Chondrocyte (in vitro differentiated cells): ENCODE measurements at places on chromosomes 7 and 10.

- DNase-seq, result no peak
These were observed 1.8 kb downstream of the SEMA3C start for GRCh38 chr7:80916770-80917741.

GRCh38 chr10:130074639-130075038 is 36.0 kb downstream of the C10orf143 start:
- no peak for DNase-seq

- DNase-seq, result no peak
These were observed 5.3 kb upstream of the C1GALT1 start for GRCh38 chr7:7177044-7177517.

DNA sequence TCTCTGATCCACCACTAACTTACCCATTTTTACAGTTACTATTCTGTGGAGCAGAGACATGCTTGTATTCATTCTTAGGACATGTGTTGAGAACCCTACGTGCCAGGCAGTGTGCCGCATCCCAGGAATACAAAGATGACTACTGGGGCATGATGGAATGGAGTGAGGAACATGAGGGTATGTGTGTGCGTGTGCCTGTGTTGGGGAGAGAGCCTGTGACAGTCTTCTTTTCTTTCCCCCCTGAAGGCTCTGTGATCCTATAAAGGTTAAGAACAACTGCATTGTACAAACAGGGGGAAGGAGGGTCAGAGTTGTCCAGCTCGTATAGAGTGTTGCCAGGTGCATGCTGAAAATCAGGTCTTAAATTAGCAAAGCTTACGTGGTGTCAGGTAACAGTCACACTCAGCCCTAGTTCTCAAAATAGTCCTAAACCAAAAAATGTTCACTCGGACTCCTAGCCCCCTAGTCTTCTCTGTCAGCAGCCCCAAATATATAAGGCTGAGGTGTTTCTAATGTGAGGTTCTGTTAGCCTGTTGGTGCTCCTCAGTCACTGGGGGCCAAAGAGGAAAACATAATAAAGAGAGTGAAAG is 161.9 kb downstream of the CELF2 start:
- no peak for DNase-seq

DNA sequence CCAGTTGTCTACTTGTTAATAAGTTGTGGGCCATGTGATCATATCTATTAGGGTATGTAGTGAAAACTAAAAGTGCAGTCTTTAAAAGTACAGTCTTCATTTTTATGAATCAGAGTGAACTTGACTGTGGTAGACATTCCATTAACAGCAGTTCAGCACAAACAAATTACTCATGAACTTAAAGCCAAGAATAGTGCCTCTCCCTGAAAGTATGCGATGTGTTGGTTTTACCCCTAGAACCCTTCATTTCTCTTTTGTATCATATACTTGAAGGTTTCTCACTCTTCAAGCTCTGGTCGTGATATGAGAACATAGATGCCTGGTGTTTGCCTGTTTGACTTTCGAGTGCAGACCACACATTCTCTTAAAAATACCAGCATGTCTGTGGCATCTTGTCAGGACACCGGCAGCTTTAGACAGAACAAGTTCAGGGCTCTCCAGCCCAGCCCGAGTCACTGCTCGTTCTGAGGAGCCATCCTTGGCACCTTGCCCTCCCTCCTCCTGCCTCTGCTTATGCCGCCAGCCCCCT is 159.3 kb downstream of the LCOR start:
- no peak for DNase-seq

DNA sequence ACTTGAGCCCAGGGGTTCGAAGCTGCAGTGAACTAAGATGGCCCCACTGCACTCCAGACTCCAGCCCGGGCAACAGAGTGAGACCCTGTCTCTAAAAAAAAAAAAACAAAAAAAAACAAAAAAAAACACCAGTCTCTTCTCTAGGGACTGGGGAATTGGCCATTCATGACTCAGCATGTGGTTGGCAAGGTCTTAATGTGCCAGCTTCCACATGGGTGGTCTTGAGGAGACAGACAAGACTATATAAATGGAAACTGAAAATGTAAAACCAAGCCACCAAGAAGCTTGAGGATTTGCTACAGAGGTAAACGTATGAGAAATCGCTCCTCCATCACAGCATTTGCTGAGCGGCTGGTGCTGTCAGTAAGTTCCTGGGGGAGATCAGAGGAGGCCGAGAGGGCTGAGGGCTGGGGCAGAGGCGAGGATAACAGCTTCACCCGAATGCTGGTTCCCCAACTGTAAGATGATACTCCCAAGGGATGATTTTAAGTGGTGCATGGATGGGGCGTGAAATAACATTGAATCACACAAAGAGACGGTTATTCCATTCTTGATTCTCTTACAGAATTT is 128.7 kb downstream of the C10orf105 start:
- no peak for DNase-seq

GRCh38 chr10:49556723-49557122 is 17.8 kb upstream of the ERCC6 start:
- no peak for DNase-seq

GRCh38 chr7:80150611-80151273 is 16.1 kb downstream of the GNAI1 start:
- no peak for DNase-seq

- no peak for DNase-seq
These were observed 434.2 kb downstream of the LRMDA start for GRCh38 chr10:75865413-75866299.

- no peak for DNase-seq
These were observed 587.0 kb downstream of the PARD3 start for GRCh38 chr10:34228066-34228465.

- no peak for DNase-seq
These were observed 498.1 kb downstream of the MAGI2 start for GRCh38 chr7:78955329-78955728.

DNA sequence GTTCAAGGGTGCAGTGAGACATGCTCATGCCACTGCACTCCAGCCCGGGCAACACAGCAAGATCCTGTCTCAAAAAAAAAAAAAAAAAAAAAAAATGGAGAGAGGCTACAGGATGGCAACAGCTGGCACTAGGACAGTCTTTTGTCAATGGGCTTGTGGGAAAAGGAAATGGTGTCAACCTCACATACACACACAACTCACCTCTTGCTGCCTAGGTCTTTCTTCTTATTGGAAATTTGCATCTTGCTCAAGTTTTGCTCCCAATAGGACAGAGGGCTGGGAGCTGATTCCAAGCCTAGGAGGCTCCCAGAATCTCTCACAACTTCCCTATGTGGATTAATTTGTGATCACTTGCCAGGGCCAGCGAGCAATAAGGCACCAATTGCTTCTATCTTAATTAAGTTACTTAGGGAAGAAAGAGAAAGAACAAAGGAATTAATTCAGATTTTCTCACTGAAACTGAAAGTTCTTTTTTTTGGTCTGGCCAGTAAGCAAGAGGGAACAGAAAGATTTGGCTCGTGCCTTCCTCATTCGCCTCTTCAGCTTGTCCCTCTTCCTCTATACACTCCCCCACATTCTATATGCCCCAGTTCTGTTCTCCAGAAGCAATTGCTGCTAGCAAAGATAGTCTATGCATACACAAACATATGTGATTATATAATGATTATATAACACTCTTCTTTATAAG is 33.8 kb downstream of the MAP3K8 start:
- DNase-seq, result no peak

- DNase-seq, result no peak
These were observed 36.1 kb downstream of the KCTD7 start for GRCh38 chr7:66664590-66665293.

- no peak for DNase-seq
These were observed 163.1 kb downstream of the PRKCQ start for GRCh38 chr10:6416892-6417512.

DNA sequence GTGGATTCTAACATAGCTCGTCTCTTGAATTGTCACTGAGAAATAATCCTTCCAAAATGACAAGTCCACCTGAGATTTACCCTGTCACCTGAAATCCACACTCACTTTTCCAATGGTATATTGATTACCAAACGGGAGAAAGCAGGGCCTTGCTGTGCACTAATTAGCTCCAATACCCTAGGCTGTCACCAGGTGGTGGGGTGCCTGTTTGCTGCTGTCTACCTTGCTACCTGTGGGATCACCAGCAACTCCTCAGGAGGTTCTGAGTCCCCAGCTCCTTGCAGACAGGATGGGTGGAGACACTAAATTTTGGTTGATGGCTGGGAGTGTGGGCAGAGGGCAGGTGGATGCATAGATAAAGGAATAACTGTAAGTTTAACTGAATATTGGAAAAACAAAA is 237.2 kb upstream of the ZNF32 start:
- no peak for DNase-seq

GRCh38 chr10:131088619-131089018 is 222.9 kb downstream of the TCERG1L start:
- no peak for DNase-seq

DNA sequence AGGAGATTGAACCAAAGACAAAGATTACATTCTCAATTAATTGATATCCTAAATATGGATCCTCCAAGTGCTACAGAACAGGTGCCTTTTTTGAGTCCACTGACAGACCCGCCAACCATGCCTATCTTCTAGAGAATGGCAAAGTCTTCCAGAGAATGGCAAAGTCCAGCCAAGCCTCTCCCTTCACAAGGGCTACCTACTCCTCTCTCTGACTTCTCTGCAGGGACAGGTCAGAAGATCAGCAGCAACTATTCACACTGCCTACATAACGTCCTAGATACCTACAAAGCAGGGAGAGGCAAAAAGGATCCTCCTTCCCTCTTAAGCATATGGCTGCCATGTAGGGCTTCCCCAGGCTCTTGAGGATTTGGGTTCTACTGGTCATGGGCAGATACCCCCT is 12.4 kb downstream of the UBE2H start:
- no peak for DNase-seq

- no peak for DNase-seq
These were observed 151.5 kb downstream of the KIF20B start for GRCh38 chr10:89852872-89853271.

DNA sequence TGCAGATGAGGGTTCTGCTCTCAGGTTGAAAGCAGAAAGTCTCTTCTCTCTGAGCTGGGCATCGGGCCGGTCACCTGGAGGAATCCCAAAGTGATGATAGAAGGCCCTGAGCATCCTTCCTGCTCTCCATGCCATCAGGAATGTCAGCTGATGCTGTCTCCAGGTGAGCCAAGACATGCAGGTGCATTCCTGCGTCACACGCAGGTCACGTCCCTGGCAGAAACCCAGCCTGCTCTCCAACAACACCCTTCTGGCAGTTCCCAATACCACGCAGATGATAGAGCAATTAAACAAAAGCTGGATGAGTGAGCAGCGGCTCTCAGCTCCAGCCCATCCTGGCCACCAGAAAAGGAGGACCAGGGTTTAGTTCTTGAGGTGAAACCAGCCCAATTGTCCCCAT is 6.9 kb upstream of the WIPI2 start:
- peak; percentile 50 for DNase-seq

DNA sequence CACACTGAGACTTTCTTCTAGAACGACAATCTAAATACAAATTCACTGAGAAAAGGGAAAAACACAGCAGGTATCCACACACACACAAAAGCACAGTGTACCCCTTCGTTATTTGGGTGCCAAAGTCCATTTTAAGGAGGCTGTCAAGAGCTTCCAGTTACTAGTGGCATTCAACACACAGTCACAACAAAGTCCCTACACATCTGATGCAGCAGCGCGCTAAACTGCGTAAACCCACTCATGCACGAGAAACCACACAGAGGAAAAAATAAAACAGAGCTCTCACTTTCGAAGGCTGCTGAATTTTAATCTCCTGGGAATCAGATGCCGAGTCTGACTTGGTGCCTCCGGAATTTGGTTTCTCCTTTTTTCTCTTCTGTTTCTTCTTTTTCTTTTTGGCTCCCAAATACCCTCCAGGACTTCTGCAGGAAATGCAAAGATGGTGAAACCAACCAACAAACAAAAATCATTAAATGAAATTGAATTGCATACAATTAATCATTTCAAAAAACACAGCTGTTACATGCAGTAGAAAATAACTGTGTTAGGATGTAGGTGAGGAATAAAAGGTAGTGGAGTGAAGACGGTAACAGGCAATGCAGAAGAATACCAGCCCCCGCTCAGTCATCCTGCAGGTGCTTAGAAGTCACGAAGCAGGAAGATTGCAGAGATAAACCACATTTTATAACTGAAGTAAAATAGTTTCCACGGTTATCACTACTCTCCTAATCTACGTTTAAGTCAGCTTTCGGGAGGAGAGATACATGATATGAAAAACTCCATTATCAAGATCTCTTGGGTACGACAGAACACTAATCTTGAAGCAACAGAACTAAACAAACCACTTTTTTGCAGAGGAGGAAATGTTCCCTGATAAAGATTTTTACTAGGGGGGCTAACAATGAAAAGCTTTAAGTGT is 27.1 kb downstream of the NMT2 start:
- no peak for DNase-seq

DNA sequence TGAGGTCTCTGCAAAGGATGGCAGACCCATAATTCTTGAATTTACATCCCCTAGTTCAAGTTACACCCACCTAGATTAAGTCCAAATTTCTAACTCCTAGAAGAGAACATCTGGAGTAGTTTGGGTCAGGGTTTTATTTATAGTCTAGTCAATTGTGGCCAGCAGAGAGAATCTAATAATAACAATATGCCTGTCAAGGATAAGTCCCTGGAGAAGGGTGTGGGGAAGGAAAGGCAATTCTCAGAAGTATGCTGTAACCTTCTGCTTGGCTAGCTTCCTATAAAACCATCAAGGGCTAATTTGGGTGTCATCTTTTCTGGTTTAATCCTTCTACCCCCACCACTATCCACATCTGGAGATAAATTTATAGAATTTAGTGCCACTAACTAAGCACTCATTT is 52.8 kb upstream of the SEMA3E start:
- DNase-seq, result no peak

GRCh38 chr7:24908166-24908565 is 71.8 kb downstream of the OSBPL3 start:
- DNase-seq, result no peak

GRCh38 chr10:99548041-99548530 is 15.3 kb downstream of the NKX2-3 start:
- DNase-seq, result no peak

DNA sequence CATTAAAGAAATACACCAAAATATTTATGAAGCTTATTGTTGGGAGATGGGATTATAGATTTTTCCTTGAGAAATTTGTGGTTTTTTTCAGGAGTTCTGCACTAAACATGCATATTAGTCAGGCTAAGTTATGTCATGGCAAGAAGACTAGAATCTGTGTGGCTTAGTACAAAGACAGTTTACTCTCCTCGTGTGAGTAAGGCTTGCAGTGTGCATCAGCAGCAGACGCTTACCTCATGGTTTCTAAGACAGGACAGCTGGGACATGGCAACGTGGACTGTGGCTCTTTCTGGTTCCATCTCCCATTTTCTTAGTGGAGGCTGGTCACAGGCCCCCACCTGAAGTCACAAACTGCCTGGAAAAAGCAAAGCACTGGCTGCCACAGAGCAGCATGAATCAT is 429.6 kb upstream of the VSTM2A start:
- no peak for DNase-seq

- DNase-seq, result no peak
These were observed 83.0 kb upstream of the ADRB1 start for GRCh38 chr10:113960617-113961181.

GRCh38 chr7:24480501-24480900 is 92.8 kb upstream of the PALS2 start:
- DNase-seq, result no peak

GRCh38 chr10:99522470-99523250 is 10.1 kb upstream of the NKX2-3 start:
- no peak for DNase-seq

GRCh38 chr10:79056736-79057391 is 11.9 kb upstream of the ZMIZ1 start:
- peak; percentile 74 for DNase-seq
